Stimulated activated CD4-positive, alpha-beta T cell treated with anti-CD3 and anti-CD28 coated beads, Interleukin-15, amount 100 ng/mL, for 1 hour (primary cell): ENCODE measurements at places on chromosomes 7 and 10.

DNA sequence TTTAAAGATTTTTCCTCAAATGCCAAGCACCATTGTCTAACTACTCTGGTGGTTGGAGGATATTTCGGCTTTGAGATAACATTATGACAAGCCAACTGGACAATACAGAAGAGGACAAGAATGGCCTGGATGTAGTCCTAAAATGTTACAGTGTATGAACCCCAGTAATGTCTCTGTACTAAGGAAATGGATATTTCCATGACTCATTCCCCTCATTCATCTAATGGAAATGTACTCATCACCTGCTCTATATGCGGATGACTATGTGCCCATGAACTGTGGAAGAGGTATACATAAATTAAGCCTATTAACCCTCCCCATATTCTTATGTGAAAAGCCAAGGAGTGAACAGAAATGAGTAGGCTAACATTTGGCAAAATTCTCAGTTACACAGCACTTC, 207.9 kb downstream of the CACNA2D1 start:
- DNase-seq: no peak

- DNase-seq: no peak
Measured at GRCh38 chr7:35605760-35606159, 89.2 kb downstream of the HERPUD2 start.

GRCh38 chr7:34236057-34236456, 330.7 kb downstream of the BMPER start:
- DNase-seq: no peak

DNA sequence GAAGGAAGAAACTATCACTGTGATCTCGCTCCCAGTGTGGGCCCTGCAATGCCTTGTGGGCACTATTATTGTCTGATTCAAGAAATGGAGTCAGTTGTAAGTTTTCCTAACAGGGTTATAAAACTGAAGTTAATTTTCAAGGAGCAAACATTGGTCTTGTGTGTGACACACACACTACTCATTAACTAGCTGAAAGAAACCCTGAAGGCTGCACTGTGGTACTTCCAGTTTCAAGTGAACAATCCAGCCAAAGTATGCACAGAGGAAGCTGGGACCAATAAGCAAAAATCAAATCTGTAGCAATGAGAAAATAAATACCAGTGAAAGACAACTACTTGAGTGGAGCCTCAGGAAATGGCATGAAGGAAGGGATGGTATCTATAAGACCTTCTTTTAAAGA, 506.6 kb upstream of the POT1 start:
- DNase-seq: no peak

DNA sequence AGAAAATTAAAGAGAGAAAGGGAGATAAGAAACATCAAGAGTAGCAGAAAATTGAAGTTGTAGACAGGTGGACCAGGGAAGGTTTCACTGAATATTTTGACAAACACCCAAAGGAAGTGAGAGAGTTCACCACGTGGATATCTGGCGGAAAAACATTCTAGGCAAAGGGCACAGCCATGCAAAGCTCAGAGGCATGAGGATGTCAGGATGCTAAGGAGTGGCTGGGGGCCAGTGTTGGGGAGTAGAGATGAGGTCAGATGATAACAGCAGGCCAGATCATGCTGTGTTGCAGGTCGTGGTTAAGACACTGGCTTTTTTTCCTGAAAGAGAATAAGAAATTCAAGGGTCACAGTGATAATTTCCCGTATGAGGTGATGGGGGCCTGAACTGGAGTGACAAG, 181.9 kb downstream of the DGKI start:
- DNase-seq: no peak

- DNase-seq: no peak
Measured at GRCh38 chr10:34124522-34125035, 690.5 kb downstream of the PARD3 start.

DNA sequence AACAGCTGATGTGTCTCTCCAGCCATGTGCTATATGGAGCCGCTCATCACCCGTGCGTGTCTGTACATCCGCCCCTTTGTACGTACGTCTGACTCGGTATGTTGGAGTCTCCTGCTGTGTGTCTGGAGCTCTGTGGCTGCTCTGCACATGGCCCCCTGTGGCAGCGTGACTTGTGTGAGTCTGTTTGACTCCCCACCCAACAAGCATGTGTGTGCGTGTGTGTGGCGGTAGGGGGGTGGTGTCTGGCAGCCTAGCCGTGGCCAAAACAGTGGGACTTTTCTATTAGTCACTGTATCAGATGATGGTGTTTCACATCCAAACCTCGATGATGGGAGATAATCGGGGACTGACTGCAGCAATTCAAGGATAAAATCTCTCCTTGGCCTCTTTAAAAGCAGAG, 94.1 kb downstream of the COL13A1 start:
- DNase-seq: no peak

- DNase-seq: no peak
Measured at GRCh38 chr10:86123304-86123703, 243.3 kb downstream of the GRID1 start.

- no peak for DNase-seq
Measured at GRCh38 chr7:74083928-74084721, 521 bp downstream of the LIMK1 start.

DNA sequence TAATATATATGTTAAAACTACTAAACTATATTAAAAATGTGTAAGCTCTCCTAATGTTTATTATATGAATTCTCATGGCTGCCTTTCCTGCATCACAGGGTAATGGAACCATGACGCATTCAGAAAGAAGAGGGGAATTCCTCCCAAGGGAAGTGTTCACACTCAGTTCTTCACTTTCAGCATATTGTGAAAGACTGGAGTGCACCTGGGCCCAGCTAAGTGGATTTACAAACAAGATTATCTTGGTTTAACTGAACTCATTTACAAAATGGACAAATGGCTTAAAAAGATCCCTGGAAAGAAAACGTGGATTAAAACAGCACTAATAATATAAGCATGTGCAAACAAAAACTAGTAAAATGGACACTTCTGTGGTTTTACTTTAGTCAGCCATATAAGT, 149.8 kb downstream of the DOCK4 start:
- DNase-seq: no peak

- DNase-seq: no peak
Measured at GRCh38 chr10:110409926-110410325, 87.8 kb upstream of the DUSP5 start.

DNA sequence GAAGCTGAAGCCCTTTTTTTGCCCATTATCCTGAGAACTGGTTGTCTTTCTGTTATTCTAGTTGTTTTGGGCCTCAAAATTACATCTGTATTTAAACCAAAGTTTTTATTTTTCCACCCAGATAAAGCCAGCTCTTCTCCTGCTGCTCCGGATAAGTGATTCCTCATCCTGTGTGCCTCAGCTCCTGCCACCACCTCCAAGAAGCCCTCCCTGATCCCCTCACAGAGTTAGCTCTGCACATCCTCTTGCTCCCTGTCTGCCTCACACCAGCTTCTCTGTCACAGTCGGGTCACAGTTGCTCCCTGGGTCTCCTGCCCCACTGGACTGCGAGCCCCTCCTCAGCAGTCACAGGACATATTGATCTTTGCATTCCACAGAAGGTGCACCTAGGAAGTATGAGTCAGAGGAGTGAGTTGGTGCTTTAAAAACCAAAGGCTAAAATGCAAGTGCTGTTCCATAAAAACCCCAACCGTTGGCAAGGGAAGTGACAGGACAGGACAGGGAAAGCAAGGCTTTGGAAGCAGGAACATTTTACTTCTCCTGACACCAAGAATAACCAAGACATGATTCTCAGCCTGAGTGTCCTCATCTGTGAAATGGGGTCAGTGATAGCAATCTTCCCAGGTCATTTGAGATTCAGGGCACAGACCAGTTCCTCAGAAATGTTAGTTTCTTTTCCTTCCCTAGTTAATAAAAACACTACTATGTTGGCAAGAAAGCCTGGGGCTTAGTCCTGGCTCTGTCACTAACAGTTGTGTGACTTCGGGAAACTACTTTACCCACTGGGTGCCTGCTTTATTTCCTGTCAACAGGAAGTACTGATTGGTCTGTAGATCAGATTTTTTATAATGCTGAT, 36.5 kb upstream of the EEPD1 start:
- no peak for DNase-seq

GRCh38 chr10:33192190-33192589, 142.3 kb downstream of the NRP1 start:
- DNase-seq: no peak

- no peak for DNase-seq
Measured at GRCh38 chr7:35676211-35676610, 18.7 kb downstream of the HERPUD2 start.

DNA sequence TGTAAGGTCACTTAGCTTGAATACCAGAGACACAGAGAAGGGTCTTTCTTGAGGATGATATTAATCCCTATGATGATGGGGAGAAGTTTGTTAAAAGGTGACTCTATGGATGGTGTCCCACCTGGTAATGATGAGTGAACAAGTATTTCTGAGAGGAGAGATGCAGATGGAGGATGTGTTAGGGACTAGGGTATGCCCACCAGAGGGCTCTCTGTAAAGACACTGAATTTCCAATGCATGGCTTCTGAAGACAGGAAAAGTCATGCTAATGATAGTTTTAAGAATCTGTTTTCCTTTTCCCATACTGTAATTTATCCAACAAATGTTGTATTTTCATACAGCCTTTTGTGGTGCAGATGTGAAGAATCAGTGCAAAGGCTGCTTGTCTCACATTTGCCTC, 1250.9 kb upstream of the CELF2 start:
- no peak for DNase-seq

GRCh38 chr7:34104115-34104514, 198.8 kb downstream of the BMPER start:
- DNase-seq: no peak

DNA sequence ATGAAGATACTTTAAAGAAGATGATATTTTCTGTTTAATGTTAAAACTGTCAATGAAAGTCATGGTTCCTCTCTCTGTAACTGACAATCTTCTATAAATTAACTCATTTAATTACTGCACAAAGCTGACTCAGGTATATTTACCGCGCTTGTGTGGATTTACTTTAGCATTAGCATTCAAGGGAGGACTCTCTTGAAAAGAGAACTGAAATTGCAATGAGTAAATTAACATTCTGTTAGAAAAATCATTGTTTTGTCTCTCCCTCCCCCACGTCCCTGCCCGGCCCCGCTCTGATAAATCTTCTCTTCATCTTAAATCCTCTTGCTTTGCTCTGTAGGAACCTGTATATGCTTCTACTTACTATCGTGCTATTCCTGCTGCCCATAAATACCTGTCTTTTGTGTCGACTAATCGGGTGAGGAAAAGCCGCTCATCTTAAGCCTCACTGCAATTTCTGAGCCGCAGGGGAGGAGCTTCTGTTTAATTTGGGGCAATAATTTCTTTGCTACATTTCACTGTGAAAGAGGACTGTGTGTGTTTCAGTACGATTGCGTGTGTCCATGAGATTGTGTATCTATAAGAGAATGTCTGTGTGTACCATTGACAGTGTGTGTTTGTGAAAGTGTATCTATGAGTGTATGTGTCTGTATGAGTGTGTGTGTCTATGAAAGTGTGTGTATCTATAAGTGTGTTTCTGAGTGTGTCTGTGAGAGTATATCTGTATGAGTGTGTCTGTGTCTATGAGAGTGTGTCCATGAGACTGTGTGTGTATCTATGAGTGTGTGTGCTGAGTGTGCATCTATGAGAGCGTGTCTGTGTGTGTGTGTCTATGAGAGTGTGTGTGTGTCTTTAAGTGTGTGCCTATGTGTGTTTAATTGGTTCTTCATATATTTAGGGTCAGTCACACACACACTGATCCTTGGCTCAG, 46.5 kb upstream of the LYZL2 start:
- DNase-seq: no peak
